DMS53 (cell line): ENCODE measurements at places on chromosomes 16 and 17.
A peak's percentile ranks its signal among the peaks of the same experiment; 100 is the strongest.

DNA sequence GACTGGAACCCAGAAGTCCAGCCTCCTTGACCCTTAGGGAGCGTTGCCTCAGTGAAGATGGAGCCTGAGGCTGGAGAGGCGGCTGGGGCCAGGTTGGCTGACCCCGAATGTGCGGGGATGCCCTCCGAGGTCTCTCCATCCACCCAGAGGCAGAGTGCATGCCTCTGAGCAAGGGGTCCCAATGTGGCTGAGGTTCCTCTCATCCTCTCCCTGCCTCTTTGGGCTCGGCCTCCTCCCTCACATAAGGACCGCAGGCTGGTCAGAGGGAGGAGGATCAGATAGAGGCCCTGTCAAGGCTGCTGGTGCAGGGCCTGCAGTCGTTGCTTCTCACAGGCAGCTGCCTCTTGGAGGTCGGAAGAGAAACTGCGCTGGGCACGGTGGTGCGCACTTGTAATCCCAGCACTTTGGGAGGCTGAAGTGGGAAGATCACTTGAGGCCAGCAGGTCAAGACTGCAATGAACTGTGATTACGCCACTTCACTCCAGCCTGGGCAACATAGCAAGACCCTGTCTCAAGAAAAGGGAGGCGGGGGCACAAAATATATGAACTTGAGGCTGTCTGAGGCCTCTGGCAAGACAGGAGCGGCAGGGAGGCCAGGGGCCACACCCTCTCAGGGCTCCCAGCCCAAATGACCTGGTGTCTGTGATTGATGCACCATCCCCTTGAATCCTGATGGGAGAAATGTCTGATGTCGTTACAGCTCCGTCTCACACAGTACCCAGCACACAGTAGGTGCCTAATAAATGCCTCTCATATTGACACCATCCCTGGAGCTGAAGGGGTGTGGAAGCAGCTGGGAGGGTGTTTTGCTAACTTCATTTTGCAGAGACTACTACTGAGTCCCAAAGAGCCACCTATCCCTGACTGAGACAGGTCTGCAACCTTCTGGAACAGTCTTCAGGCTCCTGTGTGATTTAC lies 220.1 kb upstream of the GSE1 start:
- no peak for DNase-seq

GRCh38 chr17:49316258-49316570 lies 45.8 kb downstream of the ZNF652 start:
- DNase-seq, result peak; percentile 21

DNA sequence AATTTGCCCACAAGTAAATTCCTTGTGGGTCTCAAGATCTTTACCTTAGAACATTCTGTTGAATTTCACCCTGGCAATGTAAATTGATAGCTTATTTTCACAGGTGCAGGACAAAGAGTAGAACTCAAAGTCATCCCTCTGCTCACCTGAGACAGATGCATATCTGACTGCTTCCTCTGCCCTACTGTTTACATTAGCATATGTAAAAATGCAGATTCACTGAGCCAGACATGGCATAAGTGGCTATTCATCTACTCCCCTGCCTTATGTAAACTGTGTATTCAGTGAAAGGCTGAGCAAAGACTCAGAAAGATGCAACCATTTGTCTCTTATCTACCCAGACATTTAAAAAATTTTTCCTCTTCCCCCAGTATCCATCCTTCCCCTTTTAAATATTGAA lies 22.3 kb upstream of the MILR1 start:
- peak; percentile 38 for DNase-seq

- DNase-seq, result no peak
Observed at GRCh38 chr17:64097196-64097936, 32.6 kb downstream of the ERN1 start.

- DNase-seq, result no peak
Observed at GRCh38 chr16:89045181-89045815, 48.4 kb upstream of the ACSF3 start.

DNA sequence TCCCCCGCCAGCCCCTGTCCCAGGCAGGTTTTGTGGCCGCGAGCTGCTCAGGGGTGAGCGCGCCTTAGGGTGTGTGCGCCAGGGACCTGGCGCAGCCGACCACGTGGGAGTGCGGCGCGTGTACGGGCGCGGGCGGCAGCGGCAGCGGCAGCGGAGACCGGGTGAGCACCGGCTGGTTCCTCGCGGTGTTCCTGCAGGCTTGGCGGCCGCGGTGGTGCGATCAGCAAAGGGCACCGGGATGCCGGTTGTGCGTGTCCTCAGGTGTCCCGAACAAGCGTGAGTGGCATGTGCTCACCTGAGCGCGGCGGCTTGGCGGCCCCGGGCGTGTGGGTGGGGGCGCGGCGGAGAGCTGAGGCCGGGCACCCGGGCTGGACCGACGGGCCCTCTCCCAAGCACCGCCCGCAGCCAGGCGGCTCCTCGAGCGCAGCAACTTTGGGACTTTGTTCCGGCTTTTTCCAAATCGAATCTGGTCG lies 381 bp upstream of the HSD11B2 start:
- DNase-seq, result peak; percentile 75

DNA sequence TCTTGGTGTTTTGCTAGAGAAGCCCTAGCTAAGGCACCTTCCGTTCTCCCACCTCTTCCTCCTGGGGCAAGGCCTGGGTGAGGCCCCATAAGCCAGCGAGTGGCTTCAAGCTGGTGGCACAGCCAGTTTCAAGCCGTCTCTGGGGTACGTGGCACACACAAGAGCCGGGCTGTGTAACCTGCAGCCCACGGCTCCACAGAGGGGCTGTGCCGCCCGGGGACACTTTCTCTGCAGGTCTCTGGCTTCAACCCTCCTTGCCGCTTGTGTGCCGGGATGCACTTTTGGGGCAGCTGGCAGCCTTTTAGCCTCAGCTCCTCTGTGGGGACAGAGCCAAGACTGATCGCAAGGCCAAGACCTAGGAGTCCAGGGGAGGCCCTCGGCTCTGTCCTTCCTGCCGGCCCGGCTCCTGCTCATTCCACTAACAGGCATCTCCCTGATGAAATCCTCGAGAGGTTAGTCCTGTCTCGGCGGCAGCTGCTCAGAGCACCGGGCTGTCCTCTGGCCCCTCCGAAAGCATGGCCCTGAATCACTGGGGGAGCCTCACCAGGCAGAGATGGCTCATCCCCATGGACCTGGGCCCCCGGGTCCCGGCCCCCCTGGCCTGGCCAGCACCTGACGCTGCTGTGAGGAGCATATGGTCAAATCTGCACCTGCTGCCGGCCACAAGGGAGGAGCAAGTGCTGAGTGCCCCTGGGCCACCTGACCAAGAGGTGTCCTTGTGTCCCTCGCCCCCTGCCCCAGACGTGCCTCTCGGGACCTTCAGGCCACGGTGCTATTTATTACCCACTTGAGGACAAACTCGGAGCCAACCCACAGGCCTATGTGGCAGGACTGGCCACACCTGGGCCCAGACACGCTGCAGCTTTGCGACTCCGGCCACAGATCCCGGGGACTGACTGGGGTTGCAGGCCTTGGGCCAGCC lies 98.5 kb downstream of the METRNL start:
- no peak for DNase-seq

GRCh38 chr17:69809331-69809730 lies 265.7 kb upstream of the KCNJ16 start:
- no peak for DNase-seq

DNA sequence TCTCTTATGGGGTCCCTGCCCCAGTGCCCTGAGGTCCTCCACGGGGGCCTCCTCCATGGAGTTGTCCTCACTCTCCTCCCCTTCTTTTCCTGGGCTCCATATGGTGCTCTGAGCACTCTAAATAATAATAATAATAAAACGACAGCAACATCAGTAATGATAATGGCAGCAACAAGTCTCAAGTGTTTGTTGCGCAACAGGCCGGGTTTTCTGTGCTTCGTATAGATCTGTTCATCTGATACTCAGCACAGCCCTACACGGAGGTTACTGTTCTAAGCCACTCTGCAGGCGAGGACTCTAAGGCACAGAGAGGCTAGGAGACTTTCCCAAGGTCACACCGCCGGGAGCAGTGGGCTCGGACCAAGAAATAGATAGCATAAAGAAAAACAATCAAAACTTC lies 13.7 kb downstream of the CIBAR2 start:
- no peak for DNase-seq

- no peak for DNase-seq
Observed at GRCh38 chr17:66889480-66890230, 54.7 kb downstream of the CACNG5 start.

GRCh38 chr17:67434061-67434525 lies 57.0 kb downstream of the PITPNC1 start:
- no peak for DNase-seq

GRCh38 chr16:76213860-76214259 lies 63.3 kb upstream of the CNTNAP4 start:
- DNase-seq, result no peak

DNA sequence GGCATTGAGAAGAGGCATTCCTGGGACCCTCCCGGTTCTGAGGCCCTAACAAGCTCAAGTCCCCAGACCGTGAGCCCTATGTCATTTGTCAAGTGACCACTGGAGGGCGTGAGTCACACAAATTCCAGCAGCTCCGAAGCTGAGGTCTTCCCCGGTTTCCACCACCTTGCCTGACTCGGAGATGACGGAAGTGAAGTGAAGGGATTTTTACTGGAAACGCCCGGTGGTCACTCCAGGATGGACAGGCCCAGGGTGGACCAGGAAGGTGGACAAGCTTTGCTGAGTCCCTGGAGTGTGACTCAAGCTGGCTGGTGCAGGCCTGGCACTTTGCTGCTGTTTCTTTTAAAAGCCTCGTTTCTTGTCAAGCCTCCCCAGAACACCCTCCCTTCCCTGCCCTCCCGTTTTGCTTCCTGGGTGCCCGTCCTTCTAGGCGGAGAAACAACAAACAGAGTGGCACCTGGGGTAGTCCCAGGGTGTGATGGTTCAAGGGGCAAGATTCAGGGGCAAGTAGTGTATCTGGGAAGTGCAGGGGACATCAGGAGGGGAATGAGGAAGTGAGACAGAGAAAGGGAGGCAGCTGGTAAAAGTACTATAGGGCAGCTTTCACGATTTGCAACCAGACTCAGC lies 5.3 kb upstream of the NOS2 start:
- peak; percentile 97 for DNase-seq

- no peak for DNase-seq
Observed at GRCh38 chr16:55988013-55988412, 112.8 kb upstream of the CES5A start.
